ENCODE measurements at places on chromosomes 13 and 19.

- no peaks in the 10 kb centered on the region for H3K27me3 ChIP-seq
- H3K27ac ChIP-seq: no peak overlapping the region
- H3K36me3 ChIP-seq: no peaks in the 10 kb centered on the region
- H3K4me3 ChIP-seq: no peak overlapping the region
- H3K4me1 ChIP-seq: no peaks in the 10 kb centered on the region
Observed at GRCh38 chr13:63409791-63410351, 1994.2 kb upstream of the PCDH20 start.

DNA sequence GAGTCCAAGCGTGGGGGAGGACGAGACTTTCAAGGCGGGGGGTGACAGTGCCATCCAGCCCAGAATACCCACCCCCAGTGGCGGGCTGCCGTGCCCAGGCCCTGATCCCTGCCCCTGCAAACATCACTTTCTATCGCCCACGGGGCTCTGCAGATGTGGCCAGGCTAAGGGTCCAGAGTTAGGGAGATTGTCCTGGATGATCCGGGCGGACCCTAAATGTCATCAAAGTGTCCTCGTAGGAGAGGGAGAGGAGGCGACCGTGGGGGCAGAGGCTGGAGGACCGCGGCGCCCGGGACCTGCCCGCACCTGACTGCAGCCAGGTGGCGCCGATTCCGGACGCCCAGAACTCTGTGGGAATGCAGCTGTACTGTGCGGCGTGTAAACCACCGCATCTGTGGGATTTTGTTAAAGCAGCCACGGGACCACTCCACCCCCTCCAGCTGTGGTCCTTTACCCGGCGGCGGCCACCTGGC is 32.4 kb downstream of the GJA3 start:
- H3K4me1 ChIP-seq: no peaks in the 10 kb centered on the region
- H3K27me3 ChIP-seq: no peaks in the 10 kb centered on the region
- no peaks in the 10 kb centered on the region for H3K36me3 ChIP-seq
- H3K27ac ChIP-seq: peak overlapping the region; percentile 86

GRCh38 chr13:21932578-21932977 is 261.7 kb downstream of the FGF9 start:
- no peak for DNase-seq
- H3K4me3 ChIP-seq: no peak overlapping the region
- no peaks in the 10 kb centered on the region for H3K27me3 ChIP-seq
- no peaks in the 10 kb centered on the region for H3K4me1 ChIP-seq

- H3K27me3 ChIP-seq: no peaks in the 10 kb centered on the region
- H3K27ac ChIP-seq: peak overlapping the region; percentile 67
- H3K4me3 ChIP-seq: peak overlapping the region; percentile 74
- no peak for DNase-seq
- no peaks in the 10 kb centered on the region for H3K36me3 ChIP-seq
Observed at GRCh38 chr19:10872546-10873107, 1.3 kb downstream of the CARM1 start.

DNA sequence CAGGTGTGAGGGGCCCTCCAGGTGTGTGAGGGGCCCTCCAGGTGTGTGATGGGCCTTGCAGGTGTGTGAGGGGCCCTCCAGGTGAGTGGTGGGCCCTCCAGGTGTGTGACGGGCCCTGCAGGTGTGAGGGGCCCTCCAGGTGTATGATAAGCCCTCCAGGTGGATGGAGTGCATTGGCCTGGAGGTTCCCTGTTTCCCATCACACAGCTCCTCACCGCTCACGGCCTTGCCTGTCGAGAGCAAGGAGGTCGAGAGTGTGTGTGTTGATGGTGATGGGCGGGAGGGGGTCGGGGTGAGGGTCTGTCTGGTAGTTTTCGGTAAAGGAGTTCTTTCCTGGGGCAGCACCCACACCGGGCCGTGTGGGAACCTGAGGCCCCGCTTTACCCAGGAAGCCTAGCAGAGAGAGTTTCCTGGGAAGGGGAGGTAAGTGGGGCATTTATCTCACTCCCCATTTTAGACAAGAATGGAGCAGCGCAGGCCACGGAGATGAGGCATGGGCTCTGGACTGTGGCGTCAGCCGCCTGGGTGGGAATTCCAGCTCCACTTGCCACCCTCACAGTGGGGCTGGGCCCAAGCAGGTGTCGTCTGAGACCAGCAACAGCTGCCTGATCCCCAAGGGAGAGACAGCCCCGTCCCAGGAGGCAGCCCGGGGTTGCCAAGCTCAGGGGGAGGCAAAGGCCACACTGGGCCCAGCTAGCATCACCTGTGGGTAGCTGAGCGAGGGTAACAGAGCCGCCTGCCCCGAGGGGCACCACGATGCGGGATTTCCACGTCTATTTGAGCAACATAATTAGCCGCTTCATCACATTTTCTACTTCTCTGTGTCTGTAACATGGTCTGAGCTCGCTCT is 10.9 kb upstream of the GAS6 start:
- no peak overlapping the region for H3K27ac ChIP-seq
- H3K27me3 ChIP-seq: no peaks in the 10 kb centered on the region
- H3K4me3 ChIP-seq: no peak overlapping the region
- DNase-seq: no peak
- no peaks in the 10 kb centered on the region for H3K36me3 ChIP-seq
- no peaks in the 10 kb centered on the region for H3K4me1 ChIP-seq

DNA sequence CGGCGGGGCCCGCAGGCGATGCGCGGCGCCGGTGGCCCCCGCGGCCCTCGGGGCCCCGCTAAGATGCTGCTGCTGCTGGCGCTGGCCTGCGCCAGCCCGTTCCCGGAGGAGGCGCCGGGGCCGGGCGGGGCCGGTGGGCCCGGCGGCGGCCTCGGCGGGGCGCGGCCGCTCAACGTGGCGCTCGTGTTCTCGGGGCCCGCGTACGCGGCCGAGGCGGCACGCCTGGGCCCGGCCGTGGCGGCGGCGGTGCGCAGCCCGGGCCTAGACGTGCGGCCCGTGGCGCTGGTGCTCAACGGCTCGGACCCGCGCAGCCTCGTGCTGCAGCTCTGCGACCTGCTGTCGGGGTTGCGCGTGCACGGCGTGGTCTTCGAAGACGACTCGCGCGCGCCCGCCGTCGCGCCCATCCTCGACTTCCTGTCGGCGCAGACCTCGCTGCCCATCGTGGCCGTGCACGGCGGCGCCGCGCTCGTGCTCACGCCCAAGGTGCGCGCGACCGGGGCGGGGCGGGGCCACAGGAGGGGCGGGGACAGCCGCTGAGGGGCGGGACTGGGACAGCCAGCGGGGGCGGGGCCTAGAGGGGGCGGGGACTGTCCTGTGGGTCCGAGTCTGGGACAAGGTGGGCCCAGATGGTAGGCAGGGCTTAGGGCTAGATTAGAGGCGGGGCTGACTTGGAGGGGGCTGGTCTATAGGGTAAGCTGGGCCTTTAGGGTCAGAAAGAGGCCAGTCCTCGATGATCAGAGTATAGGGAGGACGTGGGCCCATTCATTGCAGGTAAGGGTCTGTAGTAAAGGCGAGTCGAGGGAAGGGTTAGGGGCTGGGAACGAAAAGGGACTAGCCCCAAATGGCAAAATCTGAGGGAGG is 5.1 kb downstream of the GRIN2D start:
- no peak overlapping the region for H3K27ac ChIP-seq
- no peaks in the 10 kb centered on the region for H3K27me3 ChIP-seq
- peak; percentile 72 for DNase-seq
- H3K36me3 ChIP-seq: no peaks in the 10 kb centered on the region
- H3K4me3 ChIP-seq: no peak overlapping the region

GRCh38 chr13:89066868-89067466 is 1395.8 kb downstream of the SLITRK5 start:
- no peak for DNase-seq
- H3K36me3 ChIP-seq: no peaks in the 10 kb centered on the region
- no peaks in the 10 kb centered on the region for H3K4me1 ChIP-seq
- H3K4me3 ChIP-seq: no peak overlapping the region
- H3K27ac ChIP-seq: no peak overlapping the region

- no peaks in the 10 kb centered on the region for H3K4me1 ChIP-seq
- H3K36me3 ChIP-seq: no peaks in the 10 kb centered on the region
Observed at GRCh38 chr19:38417544-38418506, 8.2 kb downstream of the RASGRP4 start.

GRCh38 chr19:3575949-3576673 is 3.4 kb downstream of the HMG20B start:
- H3K4me3 ChIP-seq: no peak overlapping the region
- H3K36me3 ChIP-seq: no peaks in the 10 kb centered on the region
- no peak for DNase-seq
- no peak overlapping the region for H3K27ac ChIP-seq
- no peaks in the 10 kb centered on the region for H3K27me3 ChIP-seq
- peaks cover 6% of the 10 kb centered on the region for H3K4me1 ChIP-seq

DNA sequence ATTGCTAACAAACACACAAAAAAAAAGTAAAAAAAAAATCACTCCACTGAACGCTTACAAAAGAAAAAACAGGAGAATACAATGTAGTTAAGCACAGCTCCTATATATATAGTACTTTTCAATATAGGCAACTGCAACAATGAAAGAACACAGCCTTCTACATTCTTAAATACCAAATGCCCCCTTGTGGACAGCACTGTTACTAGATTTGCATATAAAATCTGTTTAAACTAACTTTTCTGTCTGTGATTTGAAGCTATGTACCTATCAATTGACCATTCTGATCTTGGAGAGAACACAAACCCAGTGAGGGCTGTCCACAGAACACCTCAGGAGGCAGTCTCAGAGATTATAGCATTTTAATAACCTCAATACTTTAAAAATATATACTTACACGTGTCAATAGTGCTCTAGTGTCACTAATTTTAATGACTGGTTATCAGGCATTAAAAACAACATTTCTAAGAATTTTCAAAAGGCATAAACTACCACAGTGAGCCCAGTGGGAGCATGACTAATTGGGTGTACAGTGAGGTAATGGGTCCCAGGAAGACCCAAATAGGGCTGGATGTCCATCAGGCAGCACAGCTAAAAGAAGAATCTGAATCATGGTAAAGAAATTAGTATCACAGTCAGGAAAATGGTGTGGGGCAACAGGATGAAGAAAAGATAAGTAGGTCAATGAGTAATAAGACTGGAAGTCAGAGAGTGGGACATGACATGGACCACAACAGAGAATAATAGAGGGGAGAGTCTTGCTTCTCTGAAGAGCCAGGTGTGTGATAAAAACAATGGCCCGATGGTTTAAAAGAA is 22.2 kb downstream of the CCDC169 start:
- DNase-seq: no peak
- no peaks in the 10 kb centered on the region for H3K27me3 ChIP-seq
- H3K36me3 ChIP-seq: no peaks in the 10 kb centered on the region
- no peaks in the 10 kb centered on the region for H3K4me1 ChIP-seq

GRCh38 chr13:33185853-33186252 is 99.7 kb downstream of the STARD13 start:
- no peak overlapping the region for H3K4me3 ChIP-seq
- no peaks in the 10 kb centered on the region for H3K4me1 ChIP-seq
- no peaks in the 10 kb centered on the region for H3K36me3 ChIP-seq
- no peak overlapping the region for H3K27ac ChIP-seq

GRCh38 chr13:99639126-99639525 is 137.9 kb downstream of the TM9SF2 start:
- H3K4me1 ChIP-seq: no peaks in the 10 kb centered on the region
- H3K4me3 ChIP-seq: no peak overlapping the region
- no peak for DNase-seq
- H3K36me3 ChIP-seq: no peaks in the 10 kb centered on the region
- no peak overlapping the region for H3K27ac ChIP-seq

DNA sequence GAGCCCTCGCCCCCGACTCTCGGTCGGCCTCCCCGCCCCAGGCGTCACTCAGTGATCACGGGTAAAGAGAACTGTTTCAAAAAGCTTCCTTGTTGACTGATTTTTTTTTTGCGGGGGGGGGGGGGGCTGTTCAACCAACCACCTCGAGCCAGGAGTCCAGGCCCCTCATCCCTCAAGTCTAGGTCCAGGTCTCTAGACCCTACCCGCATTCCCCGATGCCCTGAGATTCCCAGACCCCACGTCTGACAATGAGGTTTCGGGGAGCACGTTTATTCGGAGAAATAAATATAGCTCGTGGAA is 4.3 kb downstream of the HRC start:
- no peaks in the 10 kb centered on the region for H3K36me3 ChIP-seq
- peak overlapping the region; percentile 93 for H3K27ac ChIP-seq
- no peaks in the 10 kb centered on the region for H3K4me1 ChIP-seq
- peak overlapping the region; percentile 68 for H3K4me3 ChIP-seq
- DNase-seq: no peak

DNA sequence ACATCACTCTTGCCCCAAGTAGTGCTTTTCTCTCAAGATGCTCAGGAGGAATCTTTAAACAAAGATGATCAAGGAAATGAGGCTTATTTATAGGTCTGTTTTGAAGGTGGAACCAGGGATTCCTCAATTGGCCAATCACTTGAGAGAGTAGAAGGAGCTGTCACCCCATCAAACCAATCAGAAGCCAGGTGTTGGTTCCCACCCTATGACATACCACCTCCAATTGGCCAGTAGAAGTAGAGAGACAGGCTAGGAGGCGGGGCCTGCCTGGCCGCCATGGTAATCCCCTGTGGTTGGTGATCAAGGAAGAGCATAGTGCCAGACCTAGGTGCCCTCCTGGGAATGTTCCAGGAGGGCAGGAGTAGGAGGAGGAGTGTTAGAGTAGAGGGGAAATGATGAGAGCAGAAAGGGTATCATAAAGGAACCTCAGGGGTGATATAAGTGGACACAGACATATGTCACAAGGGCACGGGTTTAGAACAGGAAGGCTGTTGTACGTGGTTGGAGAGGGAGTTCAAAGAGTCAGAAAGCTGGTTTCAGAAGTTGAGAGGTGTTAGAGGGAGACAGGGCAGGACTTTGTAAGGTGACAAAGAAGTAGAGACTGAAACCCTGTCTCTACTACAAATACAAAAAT is 10.5 kb downstream of the PMIS2 start:
- H3K36me3 ChIP-seq: no peaks in the 10 kb centered on the region
- DNase-seq: no peak
- no peak overlapping the region for H3K4me3 ChIP-seq

DNA sequence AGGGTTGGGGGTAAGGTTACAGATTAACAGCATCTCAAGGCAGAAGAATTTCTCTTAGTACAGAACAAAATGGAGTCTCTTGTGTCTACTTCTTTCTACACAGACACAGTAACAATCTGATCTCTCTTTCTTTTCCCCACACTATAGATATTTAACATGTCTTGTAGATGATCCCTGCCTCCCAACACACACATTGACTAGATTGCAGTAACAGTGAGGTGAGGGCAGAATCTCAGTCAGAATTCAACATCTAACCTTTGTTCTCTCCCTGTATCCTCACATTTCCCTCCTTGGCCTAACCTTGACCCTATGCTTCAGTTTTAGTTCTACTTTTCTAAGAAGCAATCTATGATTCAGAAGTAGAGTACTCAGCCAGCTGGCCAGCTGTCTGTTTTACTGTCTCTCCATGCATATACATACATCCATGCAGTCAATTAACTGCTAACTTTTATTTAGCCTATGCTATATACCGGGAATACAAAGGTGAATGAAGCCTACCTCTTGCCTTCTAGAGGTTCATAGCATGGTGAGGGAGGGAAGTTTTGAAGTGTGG is 18.1 kb downstream of the DNAJC15 start:
- no peak overlapping the region for H3K4me3 ChIP-seq
- no peaks in the 10 kb centered on the region for H3K36me3 ChIP-seq
- H3K27ac ChIP-seq: no peak overlapping the region
- DNase-seq: no peak
- H3K4me1 ChIP-seq: no peaks in the 10 kb centered on the region

- no peak overlapping the region for H3K27ac ChIP-seq
- H3K4me1 ChIP-seq: no peaks in the 10 kb centered on the region
- no peaks in the 10 kb centered on the region for H3K27me3 ChIP-seq
- H3K36me3 ChIP-seq: peaks cover 35% of the 10 kb centered on the region
- H3K4me3 ChIP-seq: no peak overlapping the region
Observed at GRCh38 chr19:46674416-46675178, 13.6 kb upstream of the DACT3 start.

Data from right lobe of liver (tissue), 6 donors.